Tibial artery (tissue), 4 donors: ENCODE measurements at places on chromosomes 5 and 9.

DNA sequence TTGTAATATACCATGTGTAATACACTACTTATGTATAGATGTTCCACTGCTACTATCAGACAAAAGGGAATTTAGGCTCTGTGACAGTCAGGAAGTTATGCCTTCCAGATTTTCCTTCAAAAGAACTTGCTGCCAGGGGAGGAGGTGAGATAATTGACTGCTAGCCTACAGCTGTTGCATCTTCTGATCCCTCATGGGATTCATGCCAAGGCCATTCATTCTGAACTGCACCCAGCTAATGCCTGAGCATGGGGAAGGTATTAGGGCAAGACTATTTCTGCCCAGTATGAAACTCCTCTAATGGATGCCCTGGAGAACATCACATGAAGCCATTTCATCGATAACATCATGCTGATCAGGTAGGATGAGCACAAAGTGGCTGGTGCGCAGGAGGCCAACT, 746.5 kb upstream of the ZNF608 start:
- H3K36me3 ChIP-seq = no peaks in the 10 kb centered on the region
- no peak overlapping the region for H3K4me3 ChIP-seq
- H3K4me1 ChIP-seq = no peaks in the 10 kb centered on the region

GRCh38 chr5:143065185-143065965, 295.2 kb downstream of the ARHGAP26 start:
- H3K36me3 ChIP-seq = no peaks in the 10 kb centered on the region
- H3K4me1 ChIP-seq = peaks cover 29% of the 10 kb centered on the region
- peak overlapping the region; percentile 52 for H3K27ac ChIP-seq
- H3K27me3 ChIP-seq = no peaks in the 10 kb centered on the region
- no peak overlapping the region for H3K4me3 ChIP-seq

DNA sequence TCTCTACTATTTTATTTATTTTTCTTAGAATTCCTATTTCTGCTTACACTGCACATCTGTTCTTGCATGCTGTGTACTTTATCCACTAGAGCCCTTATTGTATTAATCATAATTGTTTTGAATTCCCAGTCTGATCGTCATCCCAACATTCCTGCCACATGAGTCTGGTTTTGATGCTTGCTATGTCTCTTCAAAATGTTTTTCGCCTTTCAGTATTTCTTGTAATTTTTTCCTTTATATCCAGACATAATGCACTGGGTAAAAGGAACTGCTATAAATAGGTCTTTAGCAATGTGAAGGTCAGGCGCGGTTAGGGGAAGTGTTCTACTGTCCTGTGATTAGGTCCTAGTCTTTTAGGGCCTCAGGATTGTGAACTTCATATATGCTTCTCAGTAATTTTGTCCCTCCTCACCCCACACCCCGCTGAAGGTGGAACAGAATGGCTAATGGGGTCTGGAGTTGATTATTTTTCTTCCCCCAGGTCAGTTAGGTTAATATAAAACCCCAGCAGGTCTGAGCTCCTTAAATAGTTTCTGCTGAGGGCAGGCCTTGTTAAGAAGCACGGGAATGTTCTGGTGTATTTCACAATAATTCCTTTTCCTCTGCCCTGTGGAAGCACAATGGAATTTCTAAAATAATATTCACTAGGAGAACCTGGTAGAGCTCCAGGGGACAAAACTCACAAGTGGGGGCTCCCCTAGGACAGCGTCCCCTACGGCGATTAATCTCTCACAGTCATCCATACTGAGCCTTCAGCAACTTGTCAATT, 146.6 kb upstream of the TUT7 start:
- H3K36me3 ChIP-seq = no peaks in the 10 kb centered on the region
- no peak for DNase-seq
- H3K27me3 ChIP-seq = no peaks in the 10 kb centered on the region
- peak overlapping the region; percentile 6 for H3K27ac ChIP-seq

- H3K27me3 ChIP-seq = no peaks in the 10 kb centered on the region
- no peak overlapping the region for H3K4me3 ChIP-seq
- no peak for DNase-seq
- no peaks in the 10 kb centered on the region for H3K36me3 ChIP-seq
- no peaks in the 10 kb centered on the region for H3K4me1 ChIP-seq
Measured at GRCh38 chr5:120655828-120656435, 191.8 kb downstream of the PRR16 start.

- H3K4me3 ChIP-seq = no peak overlapping the region
- peaks cover 39% of the 10 kb centered on the region for H3K4me1 ChIP-seq
- no peak for DNase-seq
- no peaks in the 10 kb centered on the region for H3K27me3 ChIP-seq
Measured at GRCh38 chr5:39411061-39411460, 13.7 kb downstream of the DAB2 start.
